NCI-H1436 (cell line): ENCODE measurements at places on chromosomes 13 and 19.
A peak's percentile ranks its signal among the peaks of the same experiment; 100 is the strongest.

DNA sequence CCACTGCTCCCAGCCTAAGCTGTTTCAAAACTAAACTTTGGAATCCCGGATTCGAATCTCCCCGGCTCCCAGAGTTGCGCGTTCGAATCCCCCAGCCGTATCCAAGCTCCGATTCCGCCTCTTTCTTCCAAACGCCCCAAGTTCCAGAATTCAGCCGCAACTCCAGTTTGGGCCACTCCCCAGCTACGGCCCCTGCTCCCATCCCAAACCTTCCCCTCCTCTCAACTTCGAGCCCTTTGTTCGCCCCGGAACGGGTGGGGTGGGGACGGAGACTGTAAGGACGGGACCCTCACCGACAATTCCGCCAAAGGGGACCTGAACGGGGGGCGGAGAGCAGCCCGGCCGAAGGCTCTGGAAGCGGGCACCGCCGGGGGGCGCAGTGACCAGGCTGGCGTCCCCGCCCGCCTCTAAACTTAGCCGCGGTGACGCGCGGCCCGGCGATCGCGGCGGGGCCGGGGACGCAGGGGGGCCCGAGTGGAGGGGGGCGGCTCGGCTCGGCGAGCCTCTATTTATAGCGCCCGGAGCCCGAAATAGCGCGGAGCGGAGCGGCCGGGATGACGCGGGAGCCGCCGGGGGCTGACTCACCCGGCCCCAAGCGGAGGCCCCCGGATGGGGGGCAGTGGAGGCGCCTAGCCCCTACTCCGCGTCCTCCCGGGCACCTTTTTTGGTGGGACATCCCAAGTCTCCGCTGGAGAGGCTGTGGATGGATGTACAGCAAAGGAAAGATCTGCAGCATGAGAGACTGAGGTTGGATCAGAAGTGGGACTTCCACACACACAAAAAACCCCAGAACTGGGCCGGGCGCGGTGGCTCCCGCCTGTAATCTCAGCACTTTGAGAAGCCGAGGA lies 4.9 kb upstream of the ERCC1 start:
- no peak for DNase-seq

GRCh38 chr13:60435762-60436374 lies 38.8 kb downstream of the TDRD3 start:
- DNase-seq: no peak

DNA sequence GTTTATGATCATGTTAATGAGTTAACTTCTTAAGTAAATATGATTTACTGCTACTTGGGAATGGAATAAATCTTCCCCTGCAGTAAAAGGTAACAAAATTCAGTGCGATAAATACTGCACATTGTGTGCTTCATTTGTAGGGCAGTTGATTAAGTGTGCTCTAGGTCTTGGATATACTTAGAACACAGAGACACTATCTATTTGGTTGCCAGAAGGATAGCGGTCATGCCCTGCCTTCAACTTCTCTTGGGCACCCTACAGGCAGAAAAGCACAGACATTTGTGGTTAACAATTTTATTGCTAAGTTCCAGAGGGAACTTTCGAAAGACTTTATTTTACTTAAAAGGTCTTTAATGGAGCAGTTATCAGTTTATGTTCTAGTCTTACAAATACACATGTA lies 605.8 kb downstream of the PCDH9 start:
- no peak for DNase-seq

DNA sequence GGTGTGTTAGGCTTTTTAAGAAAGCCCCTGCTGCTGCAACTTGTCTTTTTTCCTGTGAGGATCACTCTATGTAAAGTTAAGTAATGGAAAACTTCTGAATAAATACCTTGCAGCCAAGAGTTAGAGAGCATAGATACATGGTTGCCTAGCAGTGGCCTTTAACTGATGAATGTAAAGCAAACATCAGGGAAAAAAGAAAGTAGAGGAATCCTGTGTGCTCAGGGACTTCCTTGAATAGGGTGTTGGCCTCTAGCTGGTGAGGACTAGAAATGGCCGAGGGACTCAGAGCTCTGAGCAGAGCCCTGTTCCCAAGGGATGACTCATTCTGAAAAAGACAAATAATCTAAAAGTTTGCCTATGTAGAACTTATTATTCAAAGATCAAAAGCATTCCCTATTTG lies 135.7 kb downstream of the MIPEP start:
- DNase-seq: no peak

GRCh38 chr13:27379694-27380641 lies 44.5 kb upstream of the GTF3A start:
- peak; percentile 43 for DNase-seq

DNA sequence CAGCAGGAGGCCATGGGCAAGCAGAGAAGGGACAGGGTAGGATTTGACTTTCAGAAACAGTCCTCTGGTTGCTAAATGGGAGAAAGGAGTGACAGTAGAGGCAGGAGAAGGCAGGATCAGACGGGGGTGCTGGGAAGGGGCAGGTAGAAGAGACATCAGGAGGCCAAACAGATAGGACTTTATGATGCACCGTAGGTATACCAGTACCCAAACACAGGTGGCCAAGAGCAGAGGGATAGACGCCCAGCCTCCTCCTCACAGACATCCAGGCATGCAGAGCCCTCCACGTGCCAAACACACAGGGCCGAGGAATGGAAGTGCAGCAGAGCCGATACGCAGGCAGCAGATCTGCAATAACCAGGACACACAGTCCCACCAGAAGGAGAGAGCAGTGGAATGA lies 1.3 kb upstream of the AXL start:
- DNase-seq: no peak

DNA sequence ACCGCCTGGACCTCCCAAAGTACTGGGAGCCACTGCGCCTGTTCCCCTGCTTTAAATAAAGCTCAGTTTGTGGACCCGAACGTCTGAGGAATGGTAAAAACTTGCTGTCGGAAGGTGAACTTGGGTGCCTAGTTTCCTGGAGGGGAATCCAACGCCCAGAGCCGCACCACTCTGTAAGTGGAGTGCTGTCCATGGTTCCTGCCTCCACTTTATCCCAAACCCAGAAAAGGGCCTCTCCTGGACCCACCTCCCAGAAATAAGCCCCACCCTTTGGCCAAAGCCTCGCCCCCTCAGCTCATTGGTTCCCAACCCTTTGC lies 2.3 kb downstream of the ANO8 start:
- DNase-seq: no peak

DNA sequence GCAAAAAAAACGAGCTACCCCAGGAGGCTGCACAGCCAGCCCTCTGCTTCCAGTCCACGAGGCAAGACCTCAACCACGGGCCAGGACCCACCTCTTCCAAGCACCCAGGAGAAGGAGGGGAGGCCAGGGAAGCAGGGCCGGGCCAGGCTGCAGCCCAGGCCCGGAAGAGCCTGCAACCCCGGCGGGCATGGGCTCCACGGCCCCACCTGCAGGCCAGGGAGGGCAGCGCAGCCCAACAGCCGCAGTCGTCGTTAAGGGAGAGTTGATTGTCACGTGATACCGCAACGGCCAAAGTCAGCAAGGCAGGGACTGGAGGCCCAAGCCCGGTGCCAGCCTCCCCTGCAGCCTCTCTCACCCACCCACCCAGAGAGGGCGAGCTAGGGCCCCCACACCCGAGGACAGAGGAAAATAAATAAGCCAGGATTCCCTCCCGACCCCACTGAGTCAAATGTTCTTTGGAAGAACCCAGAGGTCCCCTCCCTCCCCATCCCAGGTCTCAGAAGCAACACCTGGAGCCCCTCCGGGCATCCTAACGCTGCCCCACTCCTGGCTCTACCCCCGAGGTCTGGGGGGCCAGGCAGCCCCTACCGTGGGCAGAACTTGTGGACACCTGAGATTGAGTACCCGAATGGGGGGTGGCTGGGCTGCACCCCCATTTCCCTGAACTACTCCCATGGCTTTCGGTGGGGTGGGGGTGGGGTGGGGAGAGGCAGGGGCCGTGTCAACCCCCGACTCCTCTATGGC lies 5.2 kb upstream of the REXO1 start:
- DNase-seq: peak; percentile 80

DNA sequence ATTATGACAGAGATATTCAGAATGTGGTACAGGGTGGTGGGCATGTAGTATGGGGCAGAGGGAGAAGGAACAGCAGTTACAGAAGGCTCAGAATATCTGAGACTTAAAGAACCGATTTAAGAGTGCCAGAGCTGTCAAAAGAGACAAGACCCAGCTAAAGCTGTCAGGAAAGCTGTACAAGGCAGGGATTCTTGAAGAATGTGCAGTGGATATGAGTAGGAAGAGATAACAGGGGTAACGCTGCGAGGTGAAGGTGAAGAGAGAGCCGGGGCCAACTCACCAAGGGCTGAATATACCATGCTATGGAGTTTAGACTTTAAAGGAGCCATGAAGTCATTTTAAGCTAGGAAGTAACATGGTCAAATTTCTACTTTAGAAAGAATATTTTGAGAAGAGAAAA lies 381.0 kb downstream of the DIAPH3 start:
- DNase-seq: no peak

- DNase-seq: no peak
Measured at GRCh38 chr19:12648088-12648487, 18.5 kb downstream of the MAN2B1 start.

- no peak for DNase-seq
Measured at GRCh38 chr13:65499256-65499655, 1730.9 kb downstream of the PCDH9 start.

GRCh38 chr19:31167690-31168089 lies 181.5 kb downstream of the TSHZ3 start:
- no peak for DNase-seq

- DNase-seq: no peak
Measured at GRCh38 chr13:39016087-39016486, 21.8 kb downstream of the PROSER1 start.

GRCh38 chr19:47703301-47703700 lies 9.9 kb upstream of the EHD2 start:
- DNase-seq: no peak

DNA sequence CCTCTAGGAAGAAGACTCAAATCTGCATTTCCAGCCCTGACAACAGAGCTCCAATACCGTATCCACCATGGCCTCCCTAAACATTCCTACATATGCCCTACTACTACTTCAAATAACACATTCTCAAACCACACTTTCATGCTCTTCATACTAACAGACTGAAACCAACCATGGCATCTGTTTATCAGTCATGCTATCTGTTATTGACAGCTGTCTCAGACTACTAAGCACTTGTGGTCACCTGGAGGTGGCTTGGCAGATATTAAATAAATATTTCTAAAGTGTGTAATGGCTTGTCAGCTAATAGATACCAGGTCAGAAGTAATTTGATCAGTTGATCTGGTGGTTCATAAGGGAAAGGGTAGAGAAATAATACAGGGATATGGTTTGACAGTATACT lies 489.1 kb downstream of the DIAPH3 start:
- no peak for DNase-seq

DNA sequence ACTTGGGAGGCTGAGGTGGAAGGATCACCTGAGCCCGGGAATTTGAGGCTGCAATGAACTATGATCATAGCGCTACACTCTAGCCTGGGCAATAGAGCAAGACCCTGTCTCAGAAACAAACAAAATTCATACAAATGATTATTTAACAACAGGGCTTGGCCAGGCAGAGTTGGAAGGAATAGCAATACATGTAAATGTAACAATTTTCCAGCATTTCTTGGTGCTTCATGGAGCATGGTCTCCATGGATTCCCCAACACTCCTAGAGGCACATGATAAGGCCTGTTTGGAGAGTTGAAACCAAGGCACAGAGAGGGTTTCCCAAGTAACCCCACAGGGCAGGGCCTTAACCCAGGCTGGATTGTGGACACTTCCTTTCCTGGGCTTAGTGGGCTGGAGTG lies 10.2 kb downstream of the INSL3 start:
- DNase-seq: no peak

DNA sequence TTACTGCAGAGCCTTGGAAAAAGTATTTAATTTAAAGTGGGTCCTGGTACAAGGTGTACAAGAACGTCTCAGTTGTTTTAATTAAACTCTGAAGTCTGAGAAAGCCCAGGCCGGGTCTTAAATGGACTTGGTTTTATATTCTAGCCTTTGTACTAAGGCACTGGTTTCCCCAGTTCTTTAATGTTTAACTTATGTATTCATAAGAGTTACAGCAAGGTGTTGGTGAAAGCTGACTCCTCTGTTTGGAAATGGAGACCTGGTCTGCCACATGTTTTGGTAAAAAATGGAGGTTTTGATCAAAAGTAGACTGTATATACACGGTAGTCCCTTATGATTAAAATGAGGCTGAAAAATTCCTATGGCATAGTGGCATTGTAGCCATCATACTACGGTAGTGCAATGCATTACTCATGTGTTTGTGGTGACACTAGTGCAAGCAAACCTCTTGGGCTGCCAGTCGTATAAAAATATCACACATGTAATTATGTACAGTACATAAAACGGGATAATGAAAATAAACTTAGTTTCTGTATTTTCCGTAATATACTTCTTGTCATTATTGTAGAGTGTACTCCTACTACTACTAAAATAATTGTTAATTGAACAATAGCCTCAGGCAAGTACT lies 883.4 kb upstream of the SPRY2 start:
- no peak for DNase-seq

DNA sequence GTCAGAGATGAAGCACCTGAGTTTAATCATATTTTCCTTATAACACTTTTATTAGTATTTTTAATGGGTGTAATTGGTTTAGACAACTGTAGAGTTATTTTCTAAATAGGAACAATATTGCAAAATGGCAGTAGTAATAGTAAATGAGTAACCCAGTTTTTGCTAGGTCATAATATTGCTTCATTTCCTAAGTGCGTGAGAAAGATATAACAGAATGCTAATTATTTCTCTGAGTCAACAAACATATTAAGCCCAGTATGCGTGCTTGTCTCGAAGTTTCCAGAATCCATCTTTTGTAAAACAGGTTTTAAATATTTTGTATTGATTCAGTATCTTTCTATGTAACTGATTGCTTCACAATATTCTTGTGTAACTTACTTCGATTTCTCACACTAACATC lies 315.3 kb downstream of the MYO16 start:
- no peak for DNase-seq

- DNase-seq: no peak
Measured at GRCh38 chr19:33175156-33175782, 18.9 kb upstream of the LRP3 start.

GRCh38 chr13:84255226-84255797 lies 373.0 kb upstream of the SLITRK1 start:
- no peak for DNase-seq

DNA sequence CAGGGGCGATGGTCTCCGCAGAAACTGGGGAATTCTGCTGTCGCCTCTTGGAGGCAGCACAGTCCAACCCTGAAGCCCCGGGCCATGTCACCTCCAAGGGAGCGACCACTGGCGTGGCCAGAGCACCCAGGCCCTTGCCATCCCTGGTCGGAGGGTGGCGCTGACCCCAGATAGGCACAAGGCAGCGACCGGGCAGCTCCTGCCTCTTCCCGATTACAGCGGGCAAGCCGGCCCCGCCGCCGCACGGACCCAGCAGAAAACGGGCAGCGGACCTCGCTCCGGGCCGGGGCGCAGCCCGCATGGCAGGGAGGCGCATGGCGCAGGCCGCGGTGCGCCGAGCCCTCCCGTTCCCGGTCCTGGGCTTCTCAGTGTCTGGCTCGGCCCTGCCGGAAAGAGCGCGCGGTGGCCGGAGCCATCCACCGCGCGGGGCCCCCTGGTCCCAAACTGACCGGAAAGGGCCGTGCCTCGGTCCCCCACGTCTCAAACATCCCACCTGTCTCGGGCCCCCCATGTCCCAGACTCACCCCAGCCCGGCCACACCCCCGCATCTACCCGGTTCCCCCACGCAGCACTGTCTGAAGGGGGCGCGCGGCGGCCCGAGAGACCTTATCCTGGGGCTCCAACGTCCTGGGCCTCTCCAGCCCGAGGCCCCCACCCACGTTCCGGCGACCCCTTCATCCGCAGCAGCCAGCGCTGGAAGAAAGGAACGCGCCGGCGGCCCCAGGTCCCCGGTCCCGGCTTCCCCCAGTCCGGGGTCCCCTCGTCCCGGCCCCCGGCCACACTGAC lies 727 bp downstream of the CERS1 start:
- DNase-seq: no peak
